Mammary epithelial cell (primary cell): ENCODE measurements at places on chromosomes 16 and 17.

- DNase-seq: no peak
Observed at GRCh38 chr17:71383091-71383490, 737.7 kb upstream of the SOX9 start.

- no peak for DNase-seq
Observed at GRCh38 chr16:84508502-84508901, 4.0 kb upstream of the MEAK7 start.

DNA sequence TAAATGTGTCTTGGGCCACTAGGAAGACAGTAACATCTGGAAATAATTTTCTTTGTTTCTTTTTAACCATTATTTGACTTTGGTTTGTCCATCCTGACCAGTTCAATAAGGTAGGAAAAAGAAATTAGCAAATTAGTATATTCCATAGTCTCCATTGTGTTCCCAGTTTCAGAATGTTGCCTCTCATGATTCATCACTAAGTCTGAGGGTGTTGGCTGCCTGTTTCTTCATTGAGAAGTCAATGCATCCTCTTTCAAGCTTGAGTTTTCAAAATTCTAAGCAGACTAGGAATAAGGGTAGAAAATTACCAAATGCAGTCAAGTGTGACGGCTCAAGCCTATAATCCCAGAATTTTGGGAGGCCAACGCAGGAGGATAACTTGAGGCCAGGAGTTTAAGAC is 41.9 kb downstream of the ZFHX3 start:
- no peak for DNase-seq

DNA sequence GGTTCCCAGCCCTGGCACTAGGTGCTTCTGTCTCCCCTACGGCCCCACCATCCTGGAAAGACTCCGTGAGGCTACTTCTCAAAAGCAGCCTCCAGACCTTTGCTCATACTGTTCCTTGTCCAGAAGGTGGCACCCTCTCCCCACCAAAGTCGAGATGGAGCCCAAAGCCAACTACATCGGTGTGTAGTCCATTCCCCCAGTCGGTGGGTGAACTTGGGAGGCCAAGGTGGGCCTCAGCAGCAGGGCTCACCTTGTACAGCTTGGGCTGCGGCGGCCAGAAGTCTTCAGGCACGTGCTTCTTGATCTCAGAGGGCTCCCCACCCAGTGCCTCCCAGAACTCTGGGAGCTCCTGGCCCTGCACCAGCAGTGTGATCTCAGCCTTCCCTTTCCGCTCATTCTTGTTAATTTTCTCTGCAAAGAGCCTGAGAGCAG is 10.2 kb downstream of the FLII start:
- peak; percentile 55 for DNase-seq

DNA sequence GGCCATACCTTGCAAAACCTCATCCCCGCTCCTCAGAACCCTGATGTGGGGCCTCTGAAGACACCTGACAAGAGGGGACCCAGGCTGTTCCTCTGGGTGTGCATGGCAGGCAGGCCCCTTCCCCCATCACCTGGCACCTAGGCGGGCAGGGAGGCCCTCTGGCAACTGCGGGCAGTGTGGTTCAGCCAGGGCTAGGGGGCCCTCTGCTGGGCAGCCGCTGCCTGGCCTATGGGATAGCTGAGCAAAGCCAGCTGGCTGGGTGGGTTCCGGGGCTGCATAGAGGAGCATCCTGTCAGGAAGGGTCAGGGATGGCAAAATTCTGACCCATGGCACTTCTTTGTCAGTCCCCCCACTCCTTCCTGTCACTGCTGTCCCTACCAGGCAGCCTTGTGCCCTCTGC is 228.7 kb upstream of the ASIC2 start:
- no peak for DNase-seq

DNA sequence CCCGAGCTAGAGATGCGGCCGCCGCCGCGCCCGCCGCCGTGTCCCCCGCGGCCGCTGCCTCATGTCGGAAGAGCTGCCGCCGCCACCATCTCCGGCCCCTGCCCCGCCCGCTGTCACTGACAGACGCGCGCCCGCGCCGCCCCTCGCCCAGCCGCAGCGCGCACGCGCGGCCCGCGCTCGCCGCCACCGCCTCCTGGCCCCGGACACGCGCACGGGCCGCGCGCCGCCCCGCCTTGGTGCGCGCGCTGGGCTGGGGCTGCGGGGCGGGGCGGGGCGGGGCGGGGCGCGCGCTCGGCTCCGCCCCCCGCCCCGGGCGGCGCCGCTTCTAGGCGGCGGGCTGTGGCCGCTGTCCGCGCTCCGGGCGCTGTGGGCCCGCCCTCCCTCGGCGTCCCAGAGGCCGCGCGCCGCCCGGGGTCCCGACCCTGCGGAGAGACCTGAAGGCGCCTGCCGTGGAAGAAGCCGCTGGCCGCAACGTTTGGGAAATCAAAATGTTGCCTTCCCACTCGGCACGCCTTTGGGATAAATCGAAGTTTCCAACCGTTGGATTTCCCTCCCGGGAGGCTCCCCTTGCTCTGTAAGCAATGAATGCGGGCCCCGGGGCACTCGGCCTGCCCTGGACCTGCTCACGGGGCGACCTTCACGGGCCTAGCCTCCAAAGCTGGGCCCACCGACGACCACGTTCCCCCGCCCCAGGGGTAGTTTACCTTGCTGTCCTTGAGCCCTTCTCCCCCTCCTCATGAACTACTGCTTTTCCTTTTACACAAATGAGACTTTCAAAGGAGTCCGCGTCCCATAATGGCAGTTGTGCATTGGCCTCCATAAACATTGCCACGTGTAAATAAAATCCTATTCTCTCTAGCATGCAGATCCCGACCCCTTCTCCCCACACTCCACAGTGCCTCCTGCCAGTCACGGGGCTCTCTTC is at the start of gene ADCY9:
ADCY9 (minus strand) TSS at position 118 of the 925 bp plus-strand sequence. CDS start 1,000 bp downstream, outside the sequence.
- DNase-seq: peak; percentile 53
